ENCODE measurements at places on chromosomes 12 and 14.

DNA sequence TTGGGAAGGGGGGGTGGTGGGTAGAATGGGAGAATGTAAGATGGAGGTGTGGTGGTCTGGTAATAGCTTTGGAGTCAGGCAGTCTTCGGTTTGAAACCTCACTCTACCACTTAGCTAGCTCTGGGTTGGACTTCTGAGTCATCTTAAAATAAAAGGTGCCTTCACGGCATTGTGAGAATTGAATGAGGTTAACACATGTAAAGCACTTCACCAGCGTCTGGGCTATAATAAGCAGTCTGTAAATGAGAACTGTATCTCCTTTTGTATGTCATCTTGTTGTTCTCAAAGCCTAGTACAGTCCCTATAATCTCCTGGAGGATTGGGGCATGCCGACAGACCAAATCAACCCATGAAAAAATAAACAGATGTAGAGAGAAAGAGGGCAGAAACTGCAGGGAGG, 11.2 kb downstream of the C2CD5 start:
- DNase-seq: no peak

DNA sequence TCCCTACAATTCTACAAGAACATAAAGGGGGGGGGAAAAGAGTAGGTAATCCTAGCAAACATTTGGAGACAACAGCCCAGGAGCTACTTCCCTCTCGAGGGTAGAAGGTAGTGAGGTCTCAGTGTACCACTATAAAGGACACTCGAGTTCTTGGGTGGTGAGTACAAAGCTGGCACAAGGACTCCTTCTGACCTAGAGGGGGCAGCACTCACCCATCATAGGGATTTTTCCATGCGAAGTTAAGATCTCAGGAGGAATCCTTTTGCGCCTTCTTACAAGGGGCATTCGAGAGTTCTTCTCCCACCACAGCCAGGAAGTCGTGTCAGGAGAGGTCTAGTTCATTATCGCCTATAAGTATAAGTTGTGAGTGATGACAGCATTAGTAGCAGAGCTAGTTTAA, 200.2 kb upstream of the RBM19 start:
- DNase-seq: peak; percentile 25

DNA sequence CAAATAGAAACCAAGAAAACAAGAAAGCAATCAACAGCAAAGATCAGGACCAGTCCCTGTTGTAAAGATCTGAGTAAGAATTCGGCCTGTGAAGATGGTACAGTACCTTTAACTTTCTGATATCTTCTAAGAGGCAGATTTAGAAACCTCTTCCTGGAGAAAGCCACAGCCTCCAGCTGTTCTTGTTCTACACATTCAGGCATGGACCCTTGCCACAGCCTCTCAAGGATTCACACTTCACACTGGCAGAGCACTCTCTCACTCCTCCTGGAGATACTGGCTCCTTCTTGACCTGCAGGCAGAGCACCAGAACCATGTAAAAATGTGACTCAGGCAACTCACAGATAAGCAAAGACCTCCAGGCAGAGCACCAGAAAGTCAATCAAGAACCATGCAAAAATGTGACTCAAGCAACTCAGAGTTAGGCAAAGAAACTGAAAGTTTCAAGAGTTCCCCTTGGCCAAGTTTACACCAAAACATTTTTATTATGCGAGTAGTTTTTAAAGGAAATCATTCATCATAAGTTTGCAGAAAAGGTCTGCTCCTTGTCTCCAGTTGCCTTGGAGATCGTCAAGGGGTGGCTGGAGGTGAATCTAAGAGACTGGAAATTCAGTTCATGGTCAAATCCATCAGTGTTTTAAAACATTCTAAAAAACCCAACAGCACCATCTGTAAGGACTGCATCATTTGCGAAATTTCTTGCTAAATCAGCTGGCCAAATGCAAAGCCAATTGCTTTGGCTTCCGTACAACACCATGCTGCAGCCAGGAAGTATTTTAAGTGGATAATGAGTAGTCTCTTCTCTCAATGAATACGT, 119.3 kb upstream of the MDM1 start:
- peak; percentile 8 for DNase-seq

GRCh38 chr12:108214486-108214885, 85.4 kb downstream of the WSCD2 start:
- no peak for DNase-seq

DNA sequence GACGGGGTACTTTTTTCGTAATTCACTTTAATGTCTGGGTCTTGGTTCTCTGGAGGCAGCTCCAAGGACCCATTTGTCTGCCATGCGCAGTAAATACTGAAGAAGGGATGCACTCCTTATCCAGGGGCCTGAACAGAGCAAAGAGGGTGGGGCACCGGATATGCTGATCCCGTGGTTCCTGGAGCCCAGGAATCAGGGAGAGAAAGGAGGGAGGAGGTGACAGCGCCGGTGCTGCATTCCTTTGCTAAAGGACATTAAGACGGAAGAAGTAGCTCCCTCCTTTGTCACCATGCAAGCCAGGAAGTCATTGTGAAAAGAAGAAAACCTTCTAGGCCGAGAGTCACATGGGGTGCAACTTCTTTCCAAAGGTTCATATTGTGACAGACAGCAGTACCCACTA, 1057.7 kb downstream of the VRK1 start:
- DNase-seq: no peak

- no peak for DNase-seq
Observed at GRCh38 chr12:1837541-1838204, 17.3 kb downstream of the LRTM2 start.

DNA sequence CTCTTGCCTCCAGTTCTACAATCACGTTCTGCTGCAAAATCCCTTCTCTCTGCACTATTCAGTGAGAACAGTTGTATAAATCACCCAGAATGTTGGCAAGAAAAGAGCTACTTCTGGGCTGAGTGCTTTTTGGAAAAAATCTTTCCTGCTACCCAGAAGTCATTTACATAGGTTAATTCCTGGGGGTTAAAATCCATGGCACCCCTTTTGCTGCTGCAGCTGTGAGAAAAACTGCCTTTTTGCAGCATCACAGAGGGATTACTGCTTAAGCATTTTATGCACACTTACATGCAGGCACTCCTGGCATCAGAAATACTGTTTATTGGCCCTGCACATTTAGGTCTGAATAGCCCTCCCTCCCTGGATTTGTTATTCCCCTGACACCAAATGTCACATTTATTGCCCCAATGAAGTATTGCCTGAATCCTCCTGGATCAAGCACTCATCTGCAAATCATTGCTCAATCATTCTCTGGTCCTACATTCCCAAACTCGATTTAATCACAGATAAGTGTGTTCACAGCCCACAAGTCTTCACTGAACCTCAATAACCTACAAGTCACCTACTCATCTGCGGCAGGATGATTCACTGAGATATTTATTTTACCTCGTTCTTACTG, 43.1 kb upstream of the CCDC196 start:
- DNase-seq: no peak
